ENCODE measurements at places on chromosomes 5 and 9.

DNA sequence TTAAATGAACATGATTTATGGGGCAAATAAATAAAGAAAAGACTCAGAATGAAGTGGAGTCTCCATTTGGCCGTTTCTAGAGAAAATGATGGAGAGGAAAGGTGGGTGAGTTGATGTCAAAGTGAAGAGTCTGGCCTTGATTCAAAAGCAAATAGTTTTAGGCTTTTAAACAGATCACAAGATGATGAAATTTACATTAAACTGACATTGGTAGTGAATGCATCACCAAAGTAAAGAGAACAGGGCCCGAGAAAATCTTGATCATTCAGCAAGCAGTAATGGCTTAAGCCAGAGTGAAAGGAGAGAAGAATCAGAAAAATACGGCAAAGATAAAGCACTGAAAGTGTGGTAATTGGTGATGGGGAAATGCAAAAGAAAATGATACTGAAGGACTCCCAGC lies 460.0 kb upstream of the SGCD start:
- DNase-seq = no peak

- DNase-seq = no peak
Measured at GRCh38 chr5:13581132-13581531, 363.4 kb downstream of the DNAH5 start.

- DNase-seq = no peak
Measured at GRCh38 chr5:157248821-157249470, 17.0 kb upstream of the CYFIP2 start.

GRCh38 chr5:643811-644271 lies 31.7 kb downstream of the CEP72 start:
- DNase-seq = no peak

DNA sequence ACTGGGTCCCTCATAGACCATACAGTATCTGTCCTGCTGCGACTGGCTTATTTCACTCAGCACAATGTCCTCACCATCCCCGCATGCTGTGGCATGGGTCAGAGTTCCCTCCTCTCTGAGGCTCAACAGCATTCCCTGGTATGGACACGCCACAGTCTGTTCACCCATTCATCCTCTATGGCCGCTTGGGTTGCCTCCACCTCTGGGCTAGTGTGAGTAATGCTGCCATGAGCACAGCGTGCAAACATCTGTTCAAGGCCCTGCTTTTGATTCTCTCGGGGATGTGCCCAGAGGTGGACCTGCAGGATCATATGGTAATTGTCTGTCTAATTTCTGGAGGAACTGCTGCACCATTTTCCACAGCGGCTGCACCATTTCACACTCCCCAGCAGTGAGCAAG lies 5.5 kb upstream of the FBP2 start:
- no peak for DNase-seq

DNA sequence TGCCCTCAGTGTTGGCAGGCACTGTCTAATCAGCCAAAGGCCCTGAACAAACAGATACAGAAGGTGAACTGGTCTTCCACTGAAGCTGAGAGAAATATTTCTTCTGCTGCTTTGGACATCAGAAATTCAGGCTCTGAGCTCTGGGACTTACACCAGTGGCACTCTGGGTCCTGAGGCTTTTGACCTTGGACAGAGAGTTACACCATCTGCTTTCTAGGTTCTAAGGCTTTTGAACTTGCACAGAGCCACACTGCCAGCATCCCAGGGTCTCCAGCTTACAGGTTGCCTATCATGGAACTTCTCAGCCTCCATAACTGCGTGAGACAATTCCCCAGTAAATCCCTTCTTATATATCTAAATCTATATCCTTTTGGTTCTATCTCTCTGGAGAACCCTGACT lies 326.7 kb downstream of the MLLT3 start:
- DNase-seq = no peak

GRCh38 chr9:101792475-101792874 lies 54.0 kb upstream of the GRIN3A start:
- no peak for DNase-seq

- DNase-seq = peak; percentile 37
Measured at GRCh38 chr5:115599502-115599901, 2.8 kb downstream of the TICAM2 start.

- no peak for DNase-seq
Measured at GRCh38 chr5:110343616-110344015, 382.9 kb downstream of the TMEM232 start.

GRCh38 chr5:143977891-143978461 lies 166.0 kb downstream of the HMHB1 start:
- peak; percentile 90 for DNase-seq

DNA sequence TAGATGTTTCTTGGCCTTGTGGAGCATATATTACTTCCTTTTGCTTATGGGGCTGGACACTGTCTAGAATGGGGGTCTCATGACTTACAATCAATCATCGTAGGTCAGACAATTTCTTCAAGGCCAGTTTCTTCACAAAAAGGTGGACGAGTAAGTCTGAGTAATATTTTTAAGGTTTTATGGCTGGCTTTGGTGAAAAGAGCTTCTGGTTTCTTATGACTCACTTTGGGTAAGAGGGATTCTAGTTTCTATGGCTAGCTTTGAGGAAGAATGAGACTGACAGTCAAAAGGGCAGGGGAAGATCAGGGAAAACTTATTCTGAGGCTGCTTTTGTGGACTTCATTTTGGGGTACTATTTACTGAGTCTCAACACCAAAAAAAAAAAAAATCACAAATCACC lies 2067.2 kb upstream of the C9orf72 start:
- DNase-seq = peak; percentile 8

DNA sequence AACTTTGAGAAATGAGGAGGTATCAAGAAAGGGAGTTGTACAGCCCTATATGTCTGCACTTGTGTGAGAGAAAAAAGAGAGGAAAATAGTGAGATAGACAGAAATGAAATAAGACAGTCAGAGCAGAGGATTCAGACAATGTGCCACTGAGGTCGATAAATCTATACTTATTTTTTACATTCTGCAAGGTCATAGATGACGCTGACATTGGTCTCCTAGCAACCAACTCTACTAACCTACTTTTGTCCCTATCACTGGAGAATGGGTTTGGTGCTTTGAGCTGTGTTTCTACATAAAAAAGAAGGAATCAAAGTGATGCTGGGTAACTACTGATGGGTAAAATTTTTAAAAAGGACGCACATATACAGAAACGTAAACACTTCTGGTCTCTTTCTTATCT lies 573.3 kb upstream of the RORB start:
- no peak for DNase-seq

DNA sequence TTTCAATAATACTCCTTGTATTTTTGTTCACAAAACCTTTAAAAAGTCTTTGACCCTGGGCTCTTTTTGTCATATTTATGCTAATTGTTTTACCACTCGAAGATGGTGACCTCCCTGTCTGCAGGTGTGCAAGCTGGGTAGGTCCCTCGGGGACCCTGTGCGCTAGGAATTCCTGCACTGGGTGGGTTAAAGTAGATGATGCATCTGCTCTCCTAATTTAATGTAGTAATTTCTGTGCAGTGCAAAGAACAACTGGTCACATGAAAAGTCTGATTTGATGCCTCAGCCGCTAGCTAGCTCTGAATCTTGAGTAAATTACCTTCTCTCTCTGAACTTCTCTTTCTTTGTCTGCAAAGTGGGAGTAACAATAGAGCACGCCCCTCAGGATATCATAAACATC lies 139.1 kb upstream of the OTULINL start:
- DNase-seq = no peak

DNA sequence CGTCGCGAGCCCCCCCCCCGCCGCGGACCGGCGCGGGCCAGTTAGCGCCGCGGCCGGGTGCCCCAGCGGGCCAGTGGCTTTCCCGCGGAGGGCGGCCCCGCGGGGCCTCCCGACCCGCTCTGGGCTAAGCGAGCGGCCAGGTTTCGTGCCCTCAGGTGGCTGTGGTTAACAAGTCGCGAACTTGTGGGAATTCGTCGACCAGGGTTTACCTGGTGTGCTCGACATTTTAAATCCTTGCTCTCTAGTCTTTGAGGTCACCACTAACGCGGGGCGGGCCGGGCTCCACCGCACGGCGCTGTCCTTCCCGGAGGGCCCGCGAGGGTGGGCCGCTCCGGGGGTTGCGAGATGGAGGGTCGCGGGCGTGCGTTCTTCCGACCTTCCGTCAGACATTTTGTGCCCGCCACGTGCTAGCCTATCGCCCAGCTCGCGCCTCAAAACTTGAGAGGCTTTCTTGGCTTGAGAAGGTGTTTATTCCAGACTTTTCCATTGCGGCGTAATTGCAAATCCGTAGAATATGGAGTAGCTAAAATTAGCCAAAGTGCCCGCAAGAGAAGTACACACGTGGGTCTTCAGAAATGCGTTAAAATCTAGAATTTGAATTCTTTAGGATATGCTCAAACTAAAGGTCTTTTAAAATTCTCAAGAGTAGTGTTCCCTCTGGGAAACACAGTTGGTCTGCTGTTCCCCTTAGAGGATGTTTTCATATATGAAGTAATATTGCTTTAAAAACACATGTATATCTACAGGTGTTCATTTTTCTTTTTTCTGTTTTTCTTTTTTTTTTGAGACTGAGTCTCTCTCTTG lies 2.1 kb downstream of the ANP32B start:
- peak; percentile 54 for DNase-seq

- no peak for DNase-seq
Measured at GRCh38 chr9:104974053-104974962, 46.4 kb upstream of the ABCA1 start.

DNA sequence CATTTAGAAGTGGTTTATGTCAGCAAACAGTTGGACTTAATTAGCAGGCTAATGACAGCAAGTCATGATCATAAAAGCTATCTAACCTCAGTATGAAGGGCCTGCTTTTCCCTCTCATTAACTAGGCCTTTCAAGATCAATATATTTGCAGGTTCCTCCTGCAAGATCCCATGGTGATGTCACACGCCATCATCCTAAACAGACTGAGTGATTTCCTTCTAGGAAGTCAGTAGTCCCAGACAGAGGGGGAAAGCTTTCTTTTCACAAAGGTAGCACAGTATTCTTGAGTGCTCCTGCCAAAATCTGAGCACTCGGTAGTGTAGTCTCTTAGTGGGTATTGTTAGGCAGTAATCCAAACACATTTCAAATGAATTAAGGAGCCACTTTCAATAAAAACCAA lies 52.5 kb downstream of the UIMC1 start:
- no peak for DNase-seq

- DNase-seq = no peak
Measured at GRCh38 chr9:94773655-94774054, 47.2 kb downstream of the AOPEP start.

DNA sequence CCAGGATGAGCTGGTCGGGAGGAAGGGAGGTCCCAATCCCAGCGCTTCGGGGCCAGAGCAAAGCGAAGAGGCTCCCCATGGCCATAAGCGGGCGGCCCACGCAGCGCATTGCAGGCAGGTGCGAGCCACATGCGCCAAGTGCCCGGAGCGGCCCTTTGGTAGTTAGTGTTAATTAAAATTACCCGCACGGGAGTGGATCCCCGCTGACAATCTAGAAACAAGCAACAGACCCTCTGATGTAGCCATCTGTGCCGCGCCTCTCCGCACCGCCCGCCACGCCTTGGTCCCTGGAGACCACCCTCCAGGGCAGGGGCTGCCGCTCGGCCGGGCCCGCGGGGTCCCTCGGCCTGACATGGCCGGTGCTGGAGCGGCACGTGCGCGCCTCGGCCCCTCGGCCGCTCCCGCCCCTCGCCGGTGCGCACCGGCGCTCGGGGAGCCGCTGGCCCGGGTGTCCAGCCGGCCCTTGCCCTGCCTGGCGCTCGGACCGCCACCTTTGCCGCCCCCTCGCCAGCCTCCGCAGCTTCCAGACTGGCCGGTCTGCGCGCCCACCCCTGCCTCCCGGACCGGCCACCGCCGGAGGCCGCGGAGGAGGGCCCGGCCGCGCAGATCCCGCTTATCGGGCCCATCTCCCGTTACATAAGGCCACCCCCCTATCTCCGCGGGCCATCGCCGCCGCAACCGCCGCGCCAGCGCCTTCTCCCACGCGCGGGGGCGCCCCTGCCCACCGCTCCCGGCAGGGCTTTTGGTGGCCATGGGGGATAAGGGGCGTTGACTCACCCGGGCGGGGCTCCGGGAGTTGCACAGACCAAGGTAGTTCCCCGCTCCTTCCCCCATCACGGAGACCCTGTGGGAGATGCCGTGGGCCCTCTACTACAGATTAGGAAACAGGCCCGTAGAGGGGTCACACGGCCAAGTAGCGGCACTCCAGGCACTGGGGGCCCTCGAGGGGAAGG lies 1.9 kb upstream of the IL13 start:
- peak; percentile 46 for DNase-seq

DNA sequence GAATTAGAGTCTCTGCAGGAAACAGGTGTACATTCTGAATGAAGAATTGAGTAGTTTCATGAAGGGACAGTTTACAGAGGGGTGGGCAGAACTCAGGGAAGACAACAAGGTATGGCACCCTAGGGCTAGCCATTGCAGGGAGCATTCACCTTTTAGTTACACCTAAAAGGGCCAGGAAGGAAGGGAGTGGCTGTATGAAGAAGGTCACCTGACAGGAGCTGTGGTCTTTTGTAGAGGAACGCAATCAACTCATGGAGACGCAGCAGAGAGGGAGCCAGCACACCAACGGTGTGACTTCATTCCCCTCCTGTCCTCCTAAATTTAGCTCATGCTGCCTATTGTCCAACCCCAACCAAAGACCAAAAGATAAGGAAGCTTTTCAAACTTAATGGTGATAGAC lies 12.7 kb upstream of the ZCCHC7 start:
- DNase-seq = no peak

- peak; percentile 46 for DNase-seq
Measured at GRCh38 chr5:173890195-173890991, 2.2 kb downstream of the CPEB4 start.

DNA sequence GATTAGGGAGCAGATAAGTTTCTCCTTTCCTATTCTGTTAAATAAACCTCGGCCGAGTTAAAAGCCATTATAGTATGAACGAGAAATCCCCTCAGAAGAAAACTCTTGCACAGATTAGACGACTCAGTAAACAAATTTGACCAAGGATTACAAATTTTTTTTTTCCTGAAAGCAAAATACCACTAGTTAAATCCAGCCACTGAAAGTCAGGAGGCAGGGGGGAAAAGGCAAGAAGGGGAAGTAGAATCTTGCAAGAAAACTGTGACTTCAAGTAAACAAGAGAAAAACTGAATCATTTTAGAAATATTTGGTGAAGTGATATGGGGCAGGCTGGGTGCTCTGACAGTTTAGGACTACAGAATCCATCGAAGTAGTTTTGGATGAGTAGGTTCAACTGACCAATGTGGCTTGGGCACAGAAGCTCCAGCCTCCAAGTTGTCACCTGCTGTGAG lies 251.0 kb downstream of the DENND1A start:
- DNase-seq = peak; percentile 4

DNA sequence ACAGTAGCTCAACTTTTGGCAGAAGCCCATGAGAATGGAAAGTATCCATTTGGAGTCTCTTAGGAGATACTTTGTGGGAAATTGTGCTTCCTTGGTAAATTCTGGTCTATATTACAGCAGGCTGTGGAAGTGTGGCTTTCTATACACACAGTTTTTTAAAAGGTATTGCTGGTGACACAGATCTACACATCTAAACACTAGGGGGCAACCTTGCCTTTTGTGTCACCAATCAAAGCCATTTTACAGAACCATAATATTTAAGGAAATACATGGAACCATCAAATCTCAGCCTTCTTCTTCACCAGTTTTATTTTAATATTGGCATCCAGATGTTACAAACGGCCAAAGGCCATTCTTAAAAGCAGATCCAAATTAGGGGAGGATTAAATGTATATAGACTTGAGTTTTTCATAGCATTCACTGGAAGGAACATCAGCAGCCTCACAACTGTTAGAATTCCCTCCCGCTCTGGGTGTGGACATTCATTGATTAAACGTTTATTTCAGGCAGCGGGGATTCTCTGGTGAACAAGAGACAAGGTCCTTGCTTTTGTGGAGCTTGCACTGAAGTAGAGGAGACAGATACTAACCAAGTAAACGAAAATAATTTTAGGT lies 132.4 kb upstream of the EPB41L4A start:
- peak; percentile 68 for DNase-seq

- peak; percentile 65 for DNase-seq
Measured at GRCh38 chr9:120348951-120349429, 231.0 kb downstream of the CDK5RAP2 start.

GRCh38 chr9:104094534-104095015 lies 466 bp downstream of the SMC2 start:
- no peak for DNase-seq

Data from ELR (cell line).